ENCODE measurements at places on chromosomes 1 and 21.

GRCh38 chr1:185681034-185681633, 53.1 kb upstream of the HMCN1 start:
- DNase-seq = peak; percentile 48

DNA sequence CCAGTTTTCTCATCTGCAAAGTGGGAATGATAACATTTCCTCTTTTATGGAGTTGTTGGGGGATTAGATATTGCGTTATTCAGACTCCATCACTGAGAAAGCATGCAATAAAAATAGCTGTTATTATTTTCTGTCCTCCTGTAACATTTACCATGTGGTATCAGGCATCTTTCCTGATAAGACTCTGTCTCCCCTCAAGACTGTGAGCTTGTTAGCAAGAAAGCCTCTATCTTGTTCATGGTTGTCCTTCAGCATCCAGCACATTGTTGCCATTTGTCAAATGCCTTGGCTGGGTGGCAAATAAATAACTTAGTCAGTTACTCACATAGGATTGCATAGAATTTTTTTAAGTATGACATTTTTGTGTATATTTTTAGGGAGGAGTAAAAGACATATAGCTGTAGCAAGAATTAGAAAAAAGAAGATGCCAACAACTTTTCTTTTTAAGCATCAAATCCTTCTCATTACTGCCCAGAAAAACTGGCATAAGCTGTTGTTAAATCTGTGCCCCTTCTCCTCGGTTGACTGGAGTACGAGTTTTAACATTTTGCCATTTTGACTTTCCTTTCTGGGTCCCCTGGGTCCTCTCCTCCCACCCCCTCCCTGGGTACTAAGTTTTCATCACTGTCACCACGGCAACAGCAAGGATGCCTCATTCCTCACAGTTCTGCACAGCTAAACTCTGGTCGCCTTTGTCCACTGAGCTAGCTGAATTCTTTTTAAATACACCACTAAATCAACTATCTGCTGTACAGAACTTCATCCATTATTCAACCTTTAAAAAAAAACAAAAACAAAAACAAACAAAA, 1.0 kb upstream of the JAM2 start:
- no peak for DNase-seq

DNA sequence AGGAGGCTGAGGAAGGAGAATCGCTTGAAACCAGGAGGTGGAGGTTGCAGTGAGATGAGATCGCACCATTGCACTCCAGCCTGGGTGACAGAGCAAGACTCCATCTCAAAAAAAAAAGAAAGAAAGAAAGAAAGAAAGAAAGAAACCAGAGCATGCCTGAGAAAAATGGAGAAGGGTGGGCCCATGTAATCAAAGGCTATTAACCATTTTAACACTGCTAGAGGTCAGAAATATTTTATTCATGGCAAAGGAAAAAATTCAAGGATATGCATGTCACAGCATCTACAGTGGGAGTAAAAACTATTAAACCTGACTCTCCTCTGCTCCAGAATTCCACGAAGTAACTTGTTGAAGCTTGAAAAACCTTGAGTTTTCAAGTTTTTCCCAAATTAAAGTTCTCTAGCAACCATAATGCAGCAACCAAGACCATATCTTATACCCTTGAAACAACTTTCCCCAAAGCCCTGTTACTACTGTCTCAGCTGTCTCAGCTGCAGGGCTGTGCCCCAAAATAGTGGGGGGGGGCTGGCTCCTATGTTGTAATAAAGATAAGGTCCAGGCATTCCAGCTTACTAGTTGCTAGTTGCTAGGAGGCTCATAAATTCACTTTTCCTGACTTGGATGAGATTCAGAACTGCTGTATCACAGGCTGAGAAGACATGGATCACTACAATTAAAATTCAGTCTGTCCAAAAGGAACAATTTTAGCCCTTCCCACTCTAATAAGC, 112.9 kb upstream of the SOD1 start:
- no peak for DNase-seq

DNA sequence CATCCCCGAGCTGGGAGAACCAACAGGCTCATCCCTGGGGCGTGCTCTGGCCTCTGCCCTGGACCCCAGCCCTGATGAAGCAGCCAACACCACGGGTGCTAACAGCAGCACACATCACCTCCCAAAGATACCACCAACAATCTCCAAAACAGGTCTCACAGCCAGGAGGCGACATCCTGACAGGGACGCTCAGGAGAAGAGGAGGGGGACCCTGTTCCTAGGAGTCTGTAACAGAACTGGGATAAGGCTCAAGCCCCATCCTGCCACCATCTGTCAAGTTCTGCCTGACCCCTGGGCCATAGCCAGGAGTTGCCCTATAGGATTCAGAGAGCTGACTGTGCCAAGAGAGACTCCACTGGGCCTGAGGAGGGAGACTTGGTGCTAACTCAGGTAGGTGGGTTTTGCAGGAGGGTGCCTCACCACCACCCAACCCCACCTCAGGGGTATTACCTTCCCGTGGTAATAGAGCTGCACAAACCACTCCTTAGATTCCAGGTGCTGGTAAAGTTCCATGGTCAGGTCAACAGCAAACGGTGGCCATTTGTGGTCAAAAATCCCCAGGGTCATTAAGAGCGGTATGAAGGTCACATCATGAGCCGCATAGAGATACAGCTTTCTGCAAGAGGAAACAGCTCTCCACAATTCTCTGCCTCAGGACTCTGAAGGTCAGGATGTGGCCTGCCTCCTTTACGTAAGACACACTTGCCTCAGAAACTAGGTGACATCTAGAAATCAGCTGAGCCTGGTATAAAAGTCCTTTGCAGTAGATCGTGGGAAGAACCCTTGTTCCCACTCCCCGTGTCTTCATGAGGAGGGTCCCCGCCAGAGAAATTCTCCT, 22.3 kb downstream of the ACP6 start:
- no peak for DNase-seq

DNA sequence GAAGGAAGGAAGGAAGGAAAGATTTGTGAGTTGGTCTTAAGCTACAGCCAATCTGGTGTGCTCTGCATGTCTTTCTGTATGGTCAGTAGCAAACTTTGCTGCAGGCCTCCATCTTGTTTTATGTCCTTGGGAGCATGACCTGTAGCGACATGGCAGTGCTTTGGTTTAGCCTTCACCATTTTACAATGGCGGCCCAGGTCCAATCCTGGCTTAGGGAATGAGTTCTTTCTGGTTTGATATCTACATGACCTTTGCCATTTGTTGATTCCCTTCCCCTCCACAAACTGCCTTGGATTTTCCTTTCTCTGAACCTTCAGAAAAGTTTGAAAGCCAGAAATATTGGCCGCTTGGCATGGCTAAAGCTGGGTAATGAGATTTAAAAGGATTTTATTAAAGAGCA, 30.5 kb upstream of the TSPEAR start:
- no peak for DNase-seq

GRCh38 chr1:97084546-97084945, 363.0 kb downstream of the PTBP2 start:
- peak; percentile 36 for DNase-seq

- DNase-seq = peak; percentile 63
These were observed 3.8 kb upstream of the CA6 start for GRCh38 chr1:8941906-8942305.

DNA sequence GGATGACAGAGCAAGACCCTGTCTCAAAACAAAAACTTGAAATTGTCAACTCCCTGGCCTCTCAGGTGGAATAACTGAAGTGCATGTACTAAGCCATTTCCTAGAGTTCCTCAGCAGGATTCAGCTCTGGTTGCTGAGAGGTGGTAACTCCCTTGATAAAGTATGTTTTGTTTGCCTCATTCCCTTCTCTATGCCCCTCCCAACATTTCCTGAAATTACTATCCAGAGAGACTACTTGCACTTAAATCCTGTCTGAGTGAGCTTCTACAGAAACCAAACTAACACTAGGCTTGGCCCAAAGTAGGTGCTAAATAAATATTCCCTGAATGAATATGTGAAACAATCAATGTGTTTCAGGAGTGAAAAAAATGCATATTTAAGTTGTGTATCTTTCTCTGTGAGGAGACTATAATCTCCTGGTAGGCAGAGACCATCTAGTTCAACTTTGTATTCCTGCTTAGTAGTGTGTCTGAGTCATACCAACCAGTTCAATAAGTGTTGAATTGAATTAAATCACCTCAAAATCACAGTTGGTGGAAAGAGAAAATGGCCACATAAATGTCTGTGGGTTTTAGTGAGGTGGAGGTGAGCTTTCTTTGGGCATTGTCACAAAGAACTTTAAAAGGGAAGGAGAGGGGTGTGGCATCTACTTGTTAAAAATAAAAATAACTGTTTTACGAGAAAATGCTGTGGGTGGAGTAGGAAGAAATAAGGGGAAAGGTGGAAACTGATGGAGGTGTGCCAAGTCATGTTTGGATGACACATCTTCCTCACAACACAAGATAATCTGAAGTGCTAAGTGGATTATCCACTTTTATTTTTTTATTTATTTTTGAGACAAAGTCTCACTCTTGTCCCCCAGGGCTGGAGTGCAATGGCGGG, 12.6 kb downstream of the RIMKLA start:
- DNase-seq = no peak

- DNase-seq = no peak
These were observed 3.5 kb downstream of the IGSF9 start for GRCh38 chr1:159941591-159942560.

- DNase-seq = no peak
These were observed 212.8 kb downstream of the FOXD2 start for GRCh38 chr1:47650611-47651010.

DNA sequence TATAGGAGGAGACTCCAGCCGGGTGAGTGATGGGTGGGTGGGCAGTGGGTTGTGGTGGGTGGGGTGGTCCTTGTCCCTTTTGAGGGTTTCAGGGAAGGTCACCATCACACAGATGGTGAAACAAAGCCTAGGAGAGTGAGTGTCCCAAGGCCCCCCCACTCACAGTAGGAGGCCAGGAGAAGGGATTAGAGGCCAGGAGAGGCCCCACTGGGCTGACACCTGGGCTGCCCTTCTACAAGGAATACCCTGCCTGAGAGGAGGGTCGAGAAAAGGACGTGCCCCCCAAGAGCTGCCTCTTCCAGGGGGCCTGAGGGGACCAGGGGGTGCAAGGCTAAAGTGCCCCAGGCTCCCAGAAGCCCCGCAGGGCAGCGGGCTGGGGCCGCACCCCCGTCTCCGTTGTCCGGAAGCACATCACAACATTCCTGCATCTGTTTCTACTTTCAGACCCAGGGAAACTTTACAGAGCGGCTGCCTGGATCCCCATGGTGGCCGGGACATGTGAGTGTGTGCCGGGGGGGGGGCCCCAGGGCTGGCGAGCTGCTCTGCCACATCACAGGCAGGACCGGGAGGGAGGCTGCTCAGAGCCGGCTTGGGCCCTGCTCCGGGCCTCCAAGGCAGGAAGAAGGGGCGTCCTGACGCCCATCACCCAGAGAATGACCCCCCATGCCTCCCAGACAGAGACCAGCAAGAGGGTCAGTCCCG, 68.2 kb downstream of the ARHGEF16 start:
- DNase-seq = no peak

GRCh38 chr1:47181955-47182675, 7.7 kb downstream of the PDZK1IP1 start:
- DNase-seq = peak; percentile 39

GRCh38 chr21:35222541-35222941, 173.4 kb upstream of the RUNX1 start:
- no peak for DNase-seq

DNA sequence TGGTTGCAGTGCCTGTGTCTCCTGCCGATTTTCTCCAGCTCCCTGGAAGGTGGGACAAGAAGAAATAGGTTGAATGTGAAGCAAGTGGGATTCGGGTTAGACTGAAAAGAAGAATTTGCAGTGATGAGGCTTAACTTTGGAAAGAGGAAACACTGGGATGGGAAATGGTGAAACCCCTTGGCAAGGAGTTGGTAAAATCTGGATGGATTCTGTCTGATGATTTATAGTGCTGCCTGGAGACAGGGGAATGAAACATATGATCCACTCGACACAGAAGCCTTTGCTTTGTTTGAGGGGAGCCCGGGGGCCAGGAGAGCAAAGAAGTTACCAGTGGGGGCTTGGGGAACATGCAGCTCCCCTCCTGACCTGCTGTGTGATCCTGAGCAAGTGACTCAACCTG, 67.2 kb downstream of the UBIAD1 start:
- DNase-seq = no peak

- no peak for DNase-seq
These were observed 736.6 kb downstream of the MRPL39 start for GRCh38 chr21:24870633-24871032.

DNA sequence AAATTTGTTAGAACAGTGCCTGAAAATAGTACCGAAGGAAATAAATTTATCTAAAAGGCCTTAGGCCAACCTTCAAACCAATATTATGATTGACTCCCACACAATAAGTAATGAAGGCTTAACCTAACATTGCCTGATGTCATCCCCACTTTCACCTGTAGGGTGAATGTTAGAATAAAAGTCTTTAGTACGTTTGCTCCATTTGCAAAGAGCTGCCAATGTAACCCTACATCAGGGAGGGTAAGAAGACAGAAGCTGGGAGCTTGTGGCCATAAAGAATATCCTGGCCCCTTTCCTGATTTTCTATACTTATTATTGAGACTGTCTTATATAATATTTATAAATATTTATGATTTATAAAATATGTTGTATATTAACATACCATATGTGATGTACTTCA, 661.8 kb upstream of the CXADR start:
- no peak for DNase-seq
